ENCODE measurements at places on chromosomes 3 and 15.
A peak's percentile ranks its signal among the peaks of the same experiment; 100 is the strongest.

DNA sequence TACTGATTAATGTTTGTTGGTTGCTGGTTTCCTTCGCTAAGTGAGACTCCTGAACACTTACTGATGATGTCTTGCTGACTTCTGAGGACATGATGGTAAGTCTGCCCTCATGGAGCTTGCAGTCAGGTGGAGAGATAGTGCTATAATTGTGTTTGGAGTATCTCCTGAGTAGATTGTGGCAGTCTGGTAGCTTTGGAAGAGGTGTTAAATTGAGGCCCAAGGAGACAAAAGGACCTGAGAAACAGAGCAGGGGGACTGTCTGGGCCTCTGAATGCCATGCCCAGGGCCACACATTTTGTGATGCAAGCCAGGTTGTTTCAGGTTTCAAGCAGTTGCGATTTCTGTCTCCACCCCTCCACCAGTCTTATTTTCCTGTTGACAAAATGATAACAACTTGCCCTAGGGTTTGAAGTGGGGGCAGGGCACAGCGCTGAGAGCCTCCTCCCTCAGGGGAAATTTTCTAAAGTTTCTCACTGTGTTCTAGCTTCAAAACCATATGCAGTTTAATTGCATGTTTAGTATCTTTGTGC is 16.7 kb downstream of the SMAD3 start:
- no peak for DNase-seq

- DNase-seq: no peak
Measured at GRCh38 chr15:68372291-68372811, 59.6 kb downstream of the ITGA11 start.

DNA sequence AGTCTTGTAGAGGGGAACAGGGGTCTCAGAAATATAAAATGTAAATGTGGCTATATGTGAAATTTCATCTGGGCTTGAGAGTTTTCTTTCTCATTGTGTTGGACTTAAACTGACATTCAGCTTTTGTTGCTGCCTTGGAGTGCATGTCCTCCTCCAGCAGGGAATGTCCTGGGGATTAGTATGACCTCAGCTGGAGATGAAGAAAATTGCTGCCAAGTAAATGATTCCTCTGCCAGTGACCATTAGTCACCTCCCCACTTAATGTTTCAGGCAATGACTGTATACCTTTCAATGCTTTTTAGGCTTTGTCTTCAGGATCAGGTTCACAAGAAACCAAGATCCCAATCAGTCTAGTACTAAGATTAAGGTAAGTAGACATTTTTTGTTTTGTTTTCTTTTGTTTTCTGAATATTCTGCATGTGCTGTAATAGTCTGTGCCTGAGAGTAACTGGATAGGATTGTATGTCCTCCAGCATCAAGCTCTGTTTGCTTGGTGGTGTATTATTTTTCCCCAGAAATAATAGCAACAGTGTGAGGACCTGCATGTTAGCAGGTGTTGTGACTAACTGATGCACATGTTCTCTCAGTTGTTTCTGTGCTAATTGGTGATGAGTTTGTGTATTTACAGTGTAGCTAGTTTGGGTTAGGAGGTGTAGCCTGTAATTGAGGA is 18.1 kb upstream of the SLC22A13 start:
- DNase-seq: peak; percentile 94

DNA sequence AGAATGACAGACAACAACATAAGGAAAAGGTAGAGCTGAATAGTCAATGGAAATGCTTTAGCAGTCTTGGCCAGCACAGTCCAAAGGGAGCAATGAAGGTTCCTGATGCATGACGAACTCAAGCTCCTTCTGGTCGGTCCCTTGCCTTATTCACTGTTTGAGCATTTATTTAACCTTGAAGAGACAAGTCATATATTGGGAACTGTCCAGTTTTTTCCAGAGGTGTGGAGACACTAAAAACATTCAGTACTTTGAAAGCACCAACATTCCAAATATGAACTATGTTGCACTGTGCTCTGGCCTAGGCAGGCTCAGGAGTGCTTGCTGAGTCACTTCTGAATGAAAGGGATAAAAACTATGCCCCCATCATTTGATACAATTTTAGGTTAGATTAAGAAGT is 384.8 kb downstream of the MECOM start:
- DNase-seq: no peak

GRCh38 chr3:123818921-123819429 is 65.2 kb downstream of the MYLK start:
- peak; percentile 31 for DNase-seq

GRCh38 chr15:62119227-62119864 is 45.7 kb downstream of the C2CD4B start:
- peak; percentile 91 for DNase-seq

- DNase-seq: no peak
Measured at GRCh38 chr3:125152951-125153350, 59.6 kb downstream of the SLC12A8 start.

GRCh38 chr3:169846458-169847193 is 23.1 kb downstream of the LRRC31 start:
- DNase-seq: peak; percentile 71

DNA sequence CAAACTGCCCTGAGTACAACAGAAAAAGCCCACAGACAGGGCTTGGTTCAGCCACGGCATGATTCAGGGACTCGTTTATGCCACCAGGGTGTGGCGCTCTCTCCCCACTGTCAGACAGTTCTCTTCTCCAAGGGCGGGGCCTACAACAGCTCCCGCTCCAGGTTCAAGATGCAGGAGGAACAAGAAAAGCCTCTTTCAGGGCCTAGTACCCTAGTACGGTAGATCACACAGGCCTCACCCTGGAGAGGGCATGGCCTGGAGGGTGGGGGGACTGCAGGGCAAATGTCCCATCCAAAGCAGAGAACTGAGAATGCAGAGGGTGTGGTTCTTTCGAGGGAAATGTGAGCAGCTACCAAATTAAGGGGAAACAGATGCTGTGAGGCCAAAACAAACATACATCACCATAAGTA is 12.0 kb downstream of the MESD start:
- DNase-seq: peak; percentile 74

DNA sequence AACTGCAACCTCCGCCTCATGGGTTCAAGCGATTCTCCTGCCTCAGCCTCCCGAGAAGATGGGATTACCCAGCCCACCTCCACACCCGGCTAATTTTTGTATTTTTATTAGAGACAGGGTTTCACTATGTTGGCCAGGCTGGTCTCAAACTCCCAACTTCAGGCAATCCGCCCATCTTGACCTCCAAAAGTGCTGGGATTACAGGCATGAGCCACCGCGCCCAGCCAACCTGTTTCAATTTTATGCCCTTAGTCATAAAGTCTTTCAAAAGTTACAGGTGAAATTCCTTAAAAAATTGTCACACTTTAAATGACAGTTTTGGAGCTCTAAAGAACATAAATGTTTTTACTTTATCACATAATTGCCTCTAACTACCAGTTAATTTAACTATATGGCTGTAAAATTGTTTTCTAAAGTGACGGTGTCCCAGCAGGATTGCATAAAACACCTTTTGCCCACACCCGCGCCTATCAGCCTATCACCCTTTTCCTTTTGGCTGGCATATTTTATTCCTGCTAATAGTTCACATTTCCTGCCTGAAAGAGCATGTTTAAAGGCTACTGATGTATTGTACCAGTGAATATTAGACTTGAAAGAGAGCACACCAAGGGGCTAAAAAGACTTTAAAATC is 164.2 kb upstream of the SEMA6D start:
- no peak for DNase-seq

- no peak for DNase-seq
Measured at GRCh38 chr3:189699885-189700284, 68.7 kb downstream of the TP63 start.

DNA sequence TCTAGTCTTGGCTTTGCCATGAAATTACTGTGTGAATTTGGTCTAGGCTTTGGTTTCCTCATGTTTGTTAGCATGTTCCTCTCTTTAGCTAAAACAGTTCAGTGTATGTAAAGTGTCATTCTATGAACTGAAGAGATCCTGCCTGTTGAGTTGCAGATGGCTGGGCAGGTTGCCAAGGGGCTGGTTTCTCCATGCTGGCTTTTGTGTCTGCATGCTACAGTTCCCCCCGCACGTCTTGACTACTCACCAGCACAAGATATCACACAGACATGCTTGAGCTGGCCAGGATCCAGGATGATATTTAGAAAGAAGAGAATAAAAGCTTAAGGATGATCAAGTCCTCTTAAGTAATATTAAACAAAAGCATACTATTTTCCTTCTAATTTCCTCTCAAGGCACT is 90.2 kb downstream of the CERS3 start:
- no peak for DNase-seq

GRCh38 chr15:99443768-99444446 is 121.9 kb upstream of the MEF2A start:
- no peak for DNase-seq

DNA sequence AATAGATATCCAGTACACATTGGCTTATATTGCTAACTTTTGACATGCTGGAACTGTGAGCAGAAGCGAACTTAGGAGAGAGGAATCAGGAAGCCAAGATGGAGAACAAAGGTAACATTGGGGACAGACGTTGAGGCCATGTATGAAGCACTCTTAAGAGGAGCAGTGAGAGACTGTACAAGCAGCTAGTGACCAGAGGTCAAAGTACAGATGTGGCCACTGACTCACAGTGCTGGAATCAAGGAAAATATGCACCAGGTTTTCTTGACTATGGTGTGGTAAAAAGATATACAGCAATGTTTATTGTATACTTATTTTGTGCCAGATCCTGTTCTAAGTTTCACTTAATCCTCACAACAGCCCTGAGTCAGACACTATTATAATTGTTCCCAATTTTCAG is 2.0 kb upstream of the IL20RB start:
- DNase-seq: peak; percentile 81

DNA sequence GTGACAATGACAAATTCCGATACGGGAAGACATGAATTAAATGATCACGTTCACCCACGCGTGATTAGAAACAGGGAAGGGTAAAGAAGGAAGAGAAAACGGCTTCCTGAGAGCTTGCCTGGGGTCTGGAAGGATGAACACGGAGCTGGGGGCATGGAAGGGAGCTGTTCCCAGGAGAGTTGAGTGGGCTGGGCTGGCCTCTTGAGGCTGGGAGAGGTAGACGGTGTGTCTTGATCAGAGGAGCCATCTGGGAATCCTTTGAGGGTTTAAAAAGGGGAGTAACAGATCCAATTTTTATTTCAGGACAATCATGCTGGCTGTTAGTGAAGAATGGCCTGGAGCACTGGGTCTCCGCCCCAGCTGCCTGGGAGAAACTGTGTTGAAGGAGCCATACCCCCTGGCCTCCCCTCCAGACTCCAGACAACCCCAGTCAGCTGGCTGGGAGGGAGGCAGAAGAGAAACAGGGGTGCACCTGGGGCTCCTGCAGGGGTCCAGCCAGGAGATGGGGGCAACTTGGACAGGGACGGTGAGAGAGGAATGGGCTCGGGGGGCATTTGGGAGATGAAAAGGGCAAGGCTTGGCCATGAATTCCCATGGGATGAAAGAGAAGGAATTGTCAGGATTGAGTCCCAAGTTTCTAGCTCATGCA is 53.6 kb upstream of the CGNL1 start:
- DNase-seq: no peak

DNA sequence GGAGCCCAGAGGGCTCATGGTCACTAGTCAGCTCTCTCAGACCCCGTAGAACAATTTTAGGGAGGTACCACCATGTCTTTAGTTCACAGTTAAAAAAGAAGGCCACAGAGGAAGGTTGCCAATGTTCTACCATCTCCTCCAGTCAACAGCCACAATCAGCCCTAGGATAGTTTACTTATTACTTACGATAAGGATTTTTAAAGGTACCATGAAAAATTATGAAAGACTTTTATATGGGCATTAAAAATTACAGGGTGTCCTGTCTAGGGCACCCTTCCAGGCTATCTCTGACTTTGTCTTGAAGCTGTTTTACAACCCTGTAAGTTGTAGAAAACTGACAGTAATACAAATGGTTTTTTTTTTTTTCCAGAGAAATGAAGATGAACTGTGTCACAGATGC is 57.9 kb downstream of the CAPN7 start:
- no peak for DNase-seq

DNA sequence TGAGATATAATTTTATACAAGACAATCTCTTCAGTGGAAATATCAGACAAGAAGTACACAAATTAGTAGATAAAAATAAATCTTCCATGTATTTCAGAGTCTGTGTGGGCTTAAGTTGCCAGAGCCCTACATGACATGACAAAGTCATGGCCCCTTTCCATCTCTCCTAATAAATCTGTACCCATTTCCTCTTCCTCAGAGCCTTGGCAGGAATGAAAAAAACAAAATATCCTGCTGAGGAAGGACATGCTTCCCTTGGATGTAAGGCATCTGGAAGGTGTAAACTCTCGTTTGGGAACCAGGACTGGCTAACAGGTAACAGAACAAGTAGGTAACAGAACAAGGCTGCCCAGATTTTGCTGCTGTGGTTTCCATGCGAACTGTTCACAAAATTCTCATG is 148.1 kb downstream of the SNRK start:
- no peak for DNase-seq

DNA sequence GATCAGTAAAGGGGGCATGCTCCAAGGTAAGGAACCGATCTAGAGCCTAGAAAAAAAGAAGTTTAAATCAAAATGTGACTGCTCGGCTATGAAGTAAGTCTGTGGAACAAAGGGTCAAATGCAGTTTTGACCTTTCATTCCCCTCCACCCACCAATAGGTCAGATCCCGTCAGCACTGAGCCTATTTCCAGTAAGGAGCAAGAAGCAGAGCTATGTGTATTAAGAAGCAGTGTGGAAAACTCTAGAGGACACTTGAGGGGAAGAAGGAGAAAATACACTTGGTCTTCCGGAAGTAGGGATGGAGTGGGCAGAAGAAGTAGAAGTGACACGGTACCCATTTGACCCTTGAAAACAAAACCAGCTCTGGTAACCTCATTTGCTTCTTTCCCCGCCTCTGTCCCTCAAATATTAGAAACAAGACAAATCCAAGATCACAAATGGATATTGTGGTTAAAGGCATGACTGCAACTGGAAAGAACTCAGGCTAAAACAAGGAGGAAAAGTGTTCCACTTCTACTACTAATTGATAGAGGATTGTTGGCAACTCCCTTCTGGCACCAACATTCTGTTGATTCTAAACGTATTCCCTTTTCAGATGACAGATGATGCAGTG is 888.3 kb upstream of the NR2F2 start:
- DNase-seq: no peak

- DNase-seq: no peak
Measured at GRCh38 chr3:144032531-144033239, 61.1 kb downstream of the DIPK2A start.

Data from AG08395 (cell line).